Activated CD4-positive, alpha-beta T cell treated with anti-CD3 and anti-CD28 coated beads, Interleukin-2, amount 50 U/mL, for 4 hours (primary cell): ENCODE measurements at places on chromosomes 6 and 20.

DNA sequence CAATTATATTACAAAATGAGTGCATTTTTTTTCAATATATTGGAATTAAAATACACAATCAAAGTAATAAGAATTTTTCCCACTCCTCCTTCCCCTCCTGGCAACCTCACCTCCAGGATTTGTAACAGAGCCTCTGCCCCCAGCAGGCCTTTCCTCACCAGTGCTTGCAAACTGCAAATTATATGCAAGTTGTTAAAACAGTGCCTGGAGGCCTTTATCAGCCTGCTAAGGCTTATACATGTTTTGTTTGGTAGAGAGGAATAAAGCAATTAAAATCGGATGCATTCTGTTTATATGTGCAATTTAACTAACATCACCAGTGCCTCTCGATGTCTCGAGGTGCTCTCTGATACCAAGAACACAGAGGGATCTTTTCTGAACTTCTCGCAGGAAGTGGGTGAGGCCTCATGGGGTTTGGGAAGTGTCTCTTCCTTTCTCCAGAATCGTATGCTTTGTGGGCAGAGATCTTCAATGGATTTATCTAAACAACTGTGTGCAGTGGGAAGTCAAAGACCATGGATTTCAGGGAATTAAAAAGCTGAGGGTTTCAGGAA lies 186.8 kb downstream of the CDH26 start:
- no peak for DNase-seq

DNA sequence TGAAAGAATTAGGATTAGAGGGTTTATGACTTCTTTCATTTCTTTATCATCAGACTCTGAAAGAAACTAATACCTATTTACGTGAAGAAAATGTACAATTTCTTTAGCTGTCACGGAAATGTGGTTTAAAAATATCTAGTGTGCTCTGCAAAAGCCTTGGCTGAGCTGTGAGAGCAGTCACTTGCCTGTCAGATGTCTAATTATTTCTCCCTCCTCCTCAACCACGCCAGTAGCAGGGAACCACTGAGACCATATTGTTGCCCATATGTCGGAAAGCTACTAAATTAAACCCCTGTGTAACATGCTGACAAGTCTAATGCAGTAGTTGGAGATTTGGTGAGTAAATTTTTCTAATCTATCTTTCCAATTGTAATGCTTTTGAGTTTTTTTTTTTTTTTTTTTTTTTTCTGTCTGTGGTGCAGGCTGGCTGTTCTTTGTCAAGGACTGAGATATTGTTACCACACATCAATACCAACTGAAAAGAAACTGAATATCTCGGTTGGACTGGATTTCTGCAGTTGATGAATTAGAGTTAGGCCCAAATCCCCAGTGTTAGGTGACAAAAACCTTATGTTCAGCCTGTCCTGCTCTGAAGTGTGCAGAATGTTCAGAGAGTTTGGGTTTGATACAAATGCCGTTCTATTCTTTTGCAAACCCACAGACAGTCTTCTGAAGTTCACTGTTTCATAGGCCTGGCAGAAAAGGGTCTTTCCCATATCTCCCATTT lies 302.9 kb upstream of the SYNCRIP start:
- no peak for DNase-seq

GRCh38 chr6:30483677-30484279 lies 5.5 kb upstream of the HLA-E start:
- no peak for DNase-seq

- DNase-seq: no peak
These were observed 368.0 kb downstream of the QKI start for GRCh38 chr6:163782436-163783003.

GRCh38 chr6:72954716-72955115 lies 270.6 kb downstream of the KHDC1L start:
- DNase-seq: no peak

GRCh38 chr6:33429750-33430052 lies 9.8 kb downstream of the SYNGAP1 start:
- DNase-seq: no peak
